Astrocyte (in vitro differentiated cells and primary cell): ENCODE measurements at places on chromosomes 13 and 19. TPM values are rescaled to one million over a fixed set of nuclear protein-coding genes. Genes with fewer than 3 reads are reported as not detected.

ZNF285 gene
- total RNA-seq = 2.1 and 2.9 TPM in 2 replicates

TMEM255B gene
- 7.1 and 8.4 TPM in 2 replicates for total RNA-seq

TMEM238 gene
- total RNA-seq = 1.4 and 2.1 TPM in 2 replicates

EBI3 gene
- total RNA-seq = 5.4 and 5.5 TPM in 2 replicates

PDE4A gene
- total RNA-seq = 3.2 and 3.8 TPM in 2 replicates

MTUS2 gene
- total RNA-seq = 0.12 and 0.50 TPM in 2 replicates

LIG4 gene
- 14.8 and 15.5 TPM in 2 replicates for total RNA-seq

ZNF792 gene
- 5.7 and 5.9 TPM in 2 replicates for total RNA-seq

ZNF729 gene
- total RNA-seq = not detected in 2 replicates

ZNF546 gene
- total RNA-seq = 2.0 and 3.0 TPM in 2 replicates

BEST2 gene
- not detected in 2 replicates for total RNA-seq

SIGLECL1 gene
- total RNA-seq = not detected in 2 replicates

ZNF723 gene
- total RNA-seq = not detected in 2 replicates

IFNL1 gene
- 0.52 and 1.3 TPM in 2 replicates for total RNA-seq

SIGLEC11 gene
- not detected in 2 replicates for total RNA-seq

TRIP10 gene
- 36.3 and 41.4 TPM in 2 replicates for total RNA-seq

PSG4 gene
- total RNA-seq = 0.84 and 1.4 TPM in 2 replicates

HSH2D gene
- not detected in 2 replicates for total RNA-seq

MAP4K1 gene
- 0.87 and 1.7 TPM in 2 replicates for total RNA-seq
